ENCODE measurements at places on chromosomes 3 and 15. TPM values are rescaled to one million over a fixed set of nuclear protein-coding genes. Genes with fewer than 3 reads are reported as not detected.

GRCh38 chr3:58288011-58288728 is 17.9 kb upstream of the RPP14 start:
- H3K36me3 ChIP-seq: peaks cover 32% of the 10 kb centered on the region
- H3K4me1 ChIP-seq: no peaks in the 10 kb centered on the region
- H3K27me3 ChIP-seq: no peaks in the 10 kb centered on the region
- DNase-seq: no peak

Gene SLC6A20
- total RNA-seq: not detected

Gene MUSTN1
- not detected for total RNA-seq

Gene CLPX
- 60.2 TPM for total RNA-seq
